ENCODE measurements at places on chromosomes 6 and 20. TPM values are rescaled to one million over a fixed set of nuclear protein-coding genes. Genes with fewer than 3 reads are reported as not detected.
A peak's percentile ranks its signal among the peaks of the same experiment; 100 is the strongest.

Gene SH3BGRL2
- total RNA-seq = not detected

DNA sequence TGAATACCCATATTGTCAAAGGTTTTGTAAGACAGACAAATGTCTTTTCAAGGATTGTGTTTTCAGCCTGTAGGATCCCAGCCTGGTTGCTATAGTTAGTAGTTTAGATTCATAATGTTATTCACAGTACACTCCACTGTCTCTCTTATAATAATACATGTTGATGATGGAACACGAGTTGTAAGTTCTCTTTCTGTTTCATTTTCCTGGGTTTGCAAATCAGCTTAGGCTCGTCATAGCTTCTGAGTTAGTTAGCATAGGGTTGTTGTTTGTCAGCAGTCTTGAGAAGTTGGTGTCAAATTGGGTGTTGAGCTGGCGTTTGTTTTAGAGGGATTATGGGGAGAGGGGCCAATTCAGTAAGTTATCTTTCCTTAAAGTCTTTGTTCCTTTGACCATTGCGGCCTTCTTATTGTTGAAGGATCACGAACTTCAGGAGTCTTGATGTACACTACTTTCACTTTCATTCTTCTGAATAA, 45.8 kb downstream of the QKI start:
- no peaks in the 10 kb centered on the region for H3K27me3 ChIP-seq
- DNase-seq = no peak
- peak overlapping the region; percentile 89 for H3K4me3 ChIP-seq
- H3K27ac ChIP-seq = peak overlapping the region; percentile 89

- no peaks in the 10 kb centered on the region for H3K27me3 ChIP-seq
- no peaks in the 10 kb centered on the region for H3K4me1 ChIP-seq
- H3K27ac ChIP-seq = no peak overlapping the region
- H3K36me3 ChIP-seq = no peaks in the 10 kb centered on the region
- DNase-seq = no peak
These were observed 619.5 kb downstream of the PRKN start for GRCh38 chr6:162108041-162108440.

DNA sequence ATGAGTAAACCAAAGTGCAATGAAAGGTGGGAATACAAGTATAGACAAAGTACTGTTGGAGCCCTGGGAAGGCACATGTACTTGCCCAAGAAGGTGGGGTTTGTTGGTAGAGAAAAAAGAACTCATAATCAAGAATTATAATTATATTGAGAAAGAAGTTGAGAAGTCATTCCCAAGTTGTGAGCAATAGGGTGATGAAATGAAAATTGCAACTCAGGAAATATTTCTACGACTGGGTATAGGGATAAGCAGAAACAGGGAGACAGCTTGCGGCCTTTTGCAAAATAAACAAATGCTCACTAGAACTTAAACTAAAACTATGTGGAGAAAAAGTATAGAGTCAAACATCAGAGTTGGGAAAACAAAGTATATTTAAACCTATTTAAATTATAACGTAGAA, 250.7 kb upstream of the FAM83B start:
- no peaks in the 10 kb centered on the region for H3K4me1 ChIP-seq
- no peaks in the 10 kb centered on the region for H3K27me3 ChIP-seq
- H3K4me3 ChIP-seq = no peak overlapping the region
- H3K27ac ChIP-seq = no peak overlapping the region

DNA sequence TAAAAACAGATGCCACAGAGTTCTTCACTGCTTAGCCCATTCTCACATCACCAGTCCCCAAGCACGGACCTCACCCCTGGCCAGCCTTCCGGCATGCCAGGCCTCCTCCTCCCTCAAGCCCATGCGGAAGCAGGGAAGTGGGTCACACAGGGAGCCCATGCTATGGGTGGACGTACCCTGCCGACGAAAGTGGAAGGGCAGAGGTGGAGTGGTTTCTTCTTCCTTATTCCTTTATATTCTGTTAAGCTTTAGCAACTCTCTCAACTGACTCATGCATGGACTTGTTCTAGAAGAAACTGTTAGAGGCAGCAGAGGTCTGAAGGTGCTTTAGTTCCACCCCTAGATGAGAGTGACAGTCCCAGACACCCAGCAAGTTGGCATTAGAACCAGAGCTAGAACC, 118.6 kb downstream of the LY86 start:
- H3K27ac ChIP-seq = no peak overlapping the region
- no peak overlapping the region for H3K4me3 ChIP-seq
- H3K4me1 ChIP-seq = peaks cover 20% of the 10 kb centered on the region
- no peak for DNase-seq

Data from activated B cell treated with CpG ODN at 0.5 μM for 24 hours (primary cell).